ENCODE measurements at places on chromosomes 7 and 10.
A peak's percentile ranks its signal among the peaks of the same experiment; 100 is the strongest.

DNA sequence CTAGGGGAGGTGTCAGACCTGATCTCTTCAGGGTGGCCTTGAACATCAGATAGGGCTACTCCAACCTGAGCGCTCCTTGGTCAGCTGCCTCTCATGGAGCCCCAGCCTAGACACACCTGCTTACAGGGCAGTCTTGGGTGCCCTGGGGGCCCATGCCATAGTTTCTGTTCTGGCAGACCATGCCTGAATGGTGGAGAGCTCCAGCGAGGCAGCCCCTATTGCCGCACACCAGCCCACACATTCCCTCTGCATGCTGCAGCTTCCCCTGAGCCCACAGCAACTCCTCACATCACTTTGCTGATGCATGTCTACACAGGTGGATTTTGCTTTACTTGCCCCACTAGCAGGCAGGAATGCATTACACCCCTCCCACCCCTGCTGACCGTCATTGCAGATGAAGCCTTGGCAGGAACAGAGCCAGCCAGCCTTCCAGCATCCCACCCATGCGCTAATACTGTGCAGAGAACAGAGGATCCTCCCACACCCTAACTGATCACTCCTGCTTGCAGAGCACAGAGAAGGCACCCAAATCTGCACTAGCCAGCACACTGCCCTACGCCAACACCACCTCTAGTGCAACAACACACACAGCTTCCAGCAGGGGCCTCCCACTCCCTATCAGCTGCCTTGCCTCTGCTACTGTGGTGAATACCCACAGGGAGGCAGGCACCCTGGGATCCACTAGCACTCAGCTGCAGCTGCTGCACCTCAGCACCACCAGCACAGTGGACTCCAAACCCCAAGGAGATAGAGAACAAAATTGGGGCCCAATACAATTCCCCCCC lies 43.0 kb upstream of the GRM3 start:
- DNase-seq: peak; percentile 14

GRCh38 chr7:157693071-157693520 lies 356.3 kb downstream of the DNAJB6 start:
- no peak for DNase-seq

- no peak for DNase-seq
Measured at GRCh38 chr10:77301305-77301730, 336.3 kb downstream of the KCNMA1 start.

- no peak for DNase-seq
Measured at GRCh38 chr10:62637249-62638061, 167.1 kb upstream of the ADO start.

DNA sequence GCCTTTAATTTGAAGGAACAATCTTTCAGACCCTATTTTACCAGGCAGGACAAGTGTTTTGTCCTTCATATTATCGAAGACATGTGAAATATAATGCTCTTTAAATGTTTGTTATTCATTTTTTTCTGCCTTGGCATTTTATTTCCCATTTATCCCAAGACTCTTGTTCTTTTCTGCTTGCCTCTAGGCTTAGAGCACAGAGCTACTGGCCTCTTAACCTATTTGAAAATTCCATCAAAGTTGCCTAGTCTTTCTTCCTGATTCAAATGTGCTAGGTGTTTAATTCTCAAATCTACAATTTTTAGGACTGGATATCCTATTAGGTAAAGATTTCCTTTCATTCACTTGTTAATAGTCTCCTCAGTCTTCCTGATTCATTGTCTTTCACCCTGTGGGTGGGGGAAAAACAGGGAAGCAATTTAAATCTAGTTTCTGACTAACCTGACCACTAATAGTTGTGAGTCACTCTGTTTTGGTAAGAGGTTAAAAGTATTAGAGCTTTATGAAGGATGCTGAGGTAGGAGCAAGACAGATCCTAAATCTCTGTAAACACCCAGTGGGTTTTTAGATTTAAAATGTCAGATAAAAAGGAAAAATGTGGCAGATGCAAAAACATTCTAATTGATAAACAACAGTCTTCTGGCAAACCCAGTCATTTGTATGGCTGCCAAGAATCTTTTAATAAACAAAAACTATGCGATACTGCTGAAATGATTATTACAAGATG lies 1.5 kb downstream of the LIPK start:
- no peak for DNase-seq

- no peak for DNase-seq
Measured at GRCh38 chr10:46175831-46176230, 111.0 kb upstream of the ANTXRL start.

DNA sequence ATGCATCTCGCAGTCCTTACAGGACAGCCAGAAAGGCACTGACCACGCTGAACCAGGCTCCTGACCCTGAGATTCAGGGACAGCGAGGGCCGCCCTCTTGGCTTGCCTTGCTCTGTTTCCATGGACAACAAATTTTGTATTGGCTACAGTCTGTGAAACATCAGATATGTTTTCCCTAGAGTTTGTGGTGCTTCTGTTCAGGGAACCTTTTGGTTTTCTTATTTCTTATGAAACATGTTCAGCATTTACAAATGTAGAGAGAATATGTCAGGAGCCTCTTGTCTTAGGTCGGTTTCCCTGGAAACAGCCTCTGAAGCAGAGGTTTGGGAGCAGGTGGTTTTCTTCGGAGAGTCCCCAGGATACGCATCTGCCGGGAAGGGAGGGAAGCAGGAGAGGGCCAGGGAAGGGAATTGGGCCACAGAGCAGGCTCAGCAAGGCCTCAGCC lies 260.1 kb downstream of the CCDC3 start:
- no peak for DNase-seq

GRCh38 chr10:130492266-130492934 lies 356.2 kb downstream of the GLRX3 start:
- DNase-seq: no peak

GRCh38 chr10:20768843-20769242 lies 128.3 kb downstream of the NEBL start:
- peak; percentile 2 for DNase-seq

DNA sequence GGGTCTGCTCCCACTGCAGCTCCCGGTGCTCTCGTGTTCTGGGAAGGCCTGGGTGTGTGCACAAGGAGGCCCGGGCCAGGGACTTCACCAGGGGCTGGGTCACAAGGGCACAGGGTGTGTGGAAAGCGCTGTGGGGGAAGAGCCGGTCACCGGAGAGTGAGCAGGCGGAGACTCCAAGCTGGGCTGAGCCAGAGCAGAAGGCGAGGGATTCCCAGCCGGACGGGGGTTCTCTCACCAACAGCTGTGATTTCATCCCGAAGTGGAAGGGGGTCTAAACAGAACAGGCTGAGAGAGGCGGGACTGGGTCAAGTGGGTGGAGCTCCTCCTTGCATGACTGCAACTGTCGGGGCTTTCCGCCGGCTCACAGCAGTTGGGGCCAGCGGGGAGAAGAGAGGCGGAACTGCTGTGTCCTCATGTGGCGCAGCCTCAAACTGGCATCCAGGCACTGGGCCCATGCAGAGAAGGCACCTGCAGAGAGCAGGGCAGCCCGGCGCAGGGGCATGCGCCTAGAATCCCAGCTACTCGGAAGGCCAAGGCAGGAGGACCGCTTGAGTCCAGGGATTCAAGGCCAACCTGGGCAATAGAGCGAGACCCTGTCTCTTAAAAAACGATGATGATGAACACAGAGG lies 7.6 kb upstream of the ORAI2 start:
- no peak for DNase-seq

DNA sequence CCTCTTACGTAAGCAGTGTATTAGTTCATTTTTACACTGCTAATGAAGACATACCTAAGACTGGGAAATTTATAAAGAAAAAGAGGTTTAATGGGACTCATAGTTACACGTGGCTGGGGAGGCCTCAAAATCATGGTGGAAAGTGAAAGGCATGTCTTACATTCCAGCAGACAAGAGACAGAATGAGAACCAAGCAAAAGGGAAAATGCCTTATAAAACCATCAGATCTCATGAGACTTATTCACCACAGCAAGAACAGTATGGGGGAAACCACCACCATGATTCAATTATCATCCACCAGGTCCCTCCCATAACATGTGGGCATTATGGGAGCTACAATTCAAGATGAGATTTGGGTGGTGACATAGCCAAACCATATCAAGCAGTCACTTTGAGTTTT lies 126.3 kb upstream of the CXCL12 start:
- DNase-seq: no peak

DNA sequence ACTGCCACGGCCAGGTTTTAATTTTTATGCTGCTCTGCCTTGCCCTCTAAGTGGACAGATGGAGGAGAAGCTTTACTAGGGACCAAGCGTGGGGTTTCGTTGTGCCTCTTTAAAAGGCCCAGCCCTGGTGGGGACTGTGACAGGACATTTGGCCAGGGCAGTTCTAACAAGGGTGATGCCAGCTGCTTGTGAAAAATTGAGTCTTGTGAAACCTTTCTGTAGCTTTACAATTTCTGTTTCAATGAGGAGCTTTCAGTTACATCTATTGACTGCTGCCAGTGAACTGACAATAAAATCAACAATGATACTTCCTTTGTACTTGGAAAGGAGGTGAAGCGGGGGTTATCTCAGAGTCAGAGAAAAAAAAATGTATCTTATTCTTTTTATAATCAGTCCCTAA lies 233.1 kb upstream of the CSTF2T start:
- DNase-seq: no peak

Data from SHP77 (cell line).